ENCODE measurements at places on chromosomes 5 and 9.

DNA sequence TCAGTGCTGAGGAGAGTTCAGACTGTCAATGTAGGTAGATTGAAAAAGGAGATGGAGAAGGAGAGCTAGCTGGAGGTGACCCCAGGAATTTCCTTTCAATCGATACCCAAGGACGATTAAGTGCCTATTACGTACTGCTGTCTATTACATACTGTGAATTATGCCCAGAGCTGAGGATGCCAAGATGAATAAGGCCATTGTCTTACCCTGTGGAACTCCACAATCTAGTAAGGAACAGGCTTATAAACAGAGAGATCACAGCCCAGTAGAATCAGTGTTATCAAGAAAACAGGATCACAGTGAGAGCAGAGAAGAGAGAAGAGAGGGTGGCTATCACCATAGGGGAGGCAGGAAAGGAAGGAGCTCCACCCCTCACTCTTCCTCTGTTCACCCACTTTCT lies 54.1 kb upstream of the PDE8B start:
- DNase-seq = no peak

DNA sequence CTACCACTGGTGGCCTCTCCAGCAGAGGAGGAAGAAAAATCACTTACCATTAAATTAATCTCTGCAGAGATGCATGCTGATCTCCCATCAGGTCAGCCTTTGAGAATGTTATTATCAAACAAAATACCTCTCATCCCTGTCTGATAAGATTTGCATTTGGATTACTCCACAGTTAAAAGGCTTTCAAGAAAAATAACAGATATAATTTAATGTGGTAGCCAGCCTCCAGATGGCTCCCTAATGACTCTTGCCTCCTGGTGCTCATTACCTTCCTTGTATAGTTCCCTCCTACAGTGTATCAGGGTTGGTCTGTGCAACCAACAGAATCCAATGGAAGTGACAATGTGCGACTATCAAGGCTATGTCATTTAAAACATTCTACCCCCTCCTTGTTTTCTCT lies 63.6 kb upstream of the TNPO1 start:
- no peak for DNase-seq

DNA sequence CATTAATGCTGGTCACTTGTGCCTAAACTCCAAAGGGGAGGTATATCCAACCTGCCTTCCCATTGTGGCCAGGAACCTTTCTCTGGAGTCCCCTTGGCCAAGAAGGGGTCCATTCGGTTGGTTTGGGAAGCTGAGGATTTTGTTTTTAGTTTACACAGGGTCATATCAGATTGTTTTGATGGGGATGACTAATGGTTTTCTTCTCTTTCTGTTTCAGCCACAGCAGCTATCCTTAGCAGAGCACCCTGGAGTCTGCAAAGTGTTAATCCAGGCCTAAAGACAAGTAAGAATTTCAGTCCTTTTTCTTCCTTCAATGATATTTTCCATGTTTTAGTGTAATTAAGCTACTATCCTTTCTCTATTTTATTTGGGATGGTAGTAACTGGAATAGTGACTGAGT lies 127.8 kb upstream of the CCDC152 start:
- DNase-seq = no peak

GRCh38 chr5:73485715-73486114 lies 12.5 kb upstream of the BTF3 start:
- DNase-seq = no peak

- DNase-seq = no peak
Observed at GRCh38 chr5:27473307-27474046, 435.1 kb upstream of the CDH9 start.

DNA sequence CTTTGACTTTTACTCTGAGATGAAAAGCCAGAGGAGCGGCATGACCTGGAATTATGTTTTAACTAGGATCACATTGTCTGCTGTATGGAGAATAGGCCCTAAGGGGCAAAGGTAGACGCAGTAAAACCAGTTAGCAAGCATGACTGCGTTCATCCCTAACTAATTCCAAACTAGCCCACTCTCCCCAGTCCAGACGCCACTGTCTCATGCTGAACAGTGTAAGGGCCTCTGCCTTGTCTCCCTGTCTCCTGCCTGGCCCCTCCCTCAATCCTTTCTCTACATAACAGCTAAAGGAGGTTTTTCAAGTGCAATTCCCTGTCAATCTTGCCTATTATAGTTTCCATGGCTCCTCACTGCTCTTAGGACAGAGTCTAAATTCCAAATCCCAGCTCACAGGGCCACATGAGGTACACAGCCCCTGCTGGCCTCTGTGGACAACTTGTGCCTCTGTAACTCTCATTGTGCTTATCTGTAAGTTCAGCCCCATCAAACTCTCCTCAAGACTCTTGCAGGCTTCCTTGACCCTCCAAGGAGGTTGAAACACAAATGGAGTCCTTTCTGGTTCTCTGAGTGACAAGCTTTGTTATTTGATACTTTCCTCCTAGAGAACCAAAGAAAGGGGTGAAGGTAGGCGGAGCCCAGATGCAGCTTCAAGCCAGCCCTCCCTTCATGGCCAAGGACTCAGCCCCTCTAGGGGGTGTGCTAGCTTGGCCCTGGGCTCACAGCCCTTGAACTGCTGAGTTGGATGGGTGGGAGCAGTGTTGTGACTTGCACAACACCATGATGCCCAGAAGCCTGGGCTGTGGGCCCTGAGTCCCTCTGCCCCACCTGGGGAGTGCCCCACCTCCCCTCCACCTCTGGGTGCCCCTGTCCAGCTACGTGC lies 16.0 kb upstream of the SLC22A4 start:
- no peak for DNase-seq

DNA sequence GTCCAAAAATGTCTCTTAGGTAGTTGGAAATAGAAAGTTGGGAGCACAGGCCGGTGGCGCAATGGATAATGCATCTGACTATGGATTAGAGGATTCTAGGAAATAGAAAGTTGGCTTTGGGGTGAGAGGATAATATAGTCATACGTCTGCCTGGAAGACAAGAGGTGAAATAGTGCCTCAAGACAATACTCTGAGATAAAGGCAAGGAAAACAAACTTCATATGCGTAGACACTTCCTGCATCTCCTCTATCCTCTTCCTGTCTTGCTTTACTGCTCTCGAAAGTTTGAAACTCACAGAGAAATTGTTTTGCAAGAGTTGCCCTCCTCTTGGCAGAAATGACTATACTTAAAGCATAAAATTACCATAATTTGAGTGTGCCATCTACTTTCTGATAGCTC lies 153.2 kb upstream of the FBXL7 start:
- no peak for DNase-seq

DNA sequence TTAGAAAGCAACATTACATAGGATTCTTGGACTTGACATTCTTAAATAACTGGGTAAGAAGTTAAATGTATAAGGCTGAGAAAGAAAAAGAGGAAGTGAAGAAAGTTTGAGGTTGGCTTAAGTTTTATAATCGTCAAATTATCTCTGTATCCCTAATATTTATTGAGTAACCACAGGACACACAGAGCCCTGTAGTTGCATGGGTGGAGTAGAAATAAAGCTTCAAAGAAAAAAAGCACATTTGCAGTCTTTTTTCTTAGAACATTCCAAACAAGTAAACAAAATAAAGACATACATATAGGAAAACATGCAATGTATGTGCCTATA lies 137.0 kb downstream of the CCDC192 start:
- DNase-seq = no peak

DNA sequence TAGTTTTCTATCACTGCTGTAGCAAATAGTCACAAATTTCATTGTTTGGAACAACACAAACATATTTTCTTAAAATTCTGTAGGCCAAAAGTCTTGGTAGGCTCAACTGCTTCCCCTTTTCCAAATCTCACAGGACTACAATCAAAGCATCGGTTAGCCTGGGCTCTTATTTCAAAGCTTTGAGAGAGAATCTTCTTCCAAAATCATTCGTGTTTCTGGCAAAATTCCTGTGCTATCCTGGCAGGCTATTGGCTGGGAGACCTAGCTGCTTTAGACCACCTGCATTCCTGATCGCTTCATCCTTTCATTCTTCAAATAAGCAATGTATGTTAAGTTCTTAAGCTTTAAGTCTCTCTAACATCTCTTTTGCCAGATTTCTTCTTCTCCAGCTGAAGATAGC lies 629.8 kb upstream of the CDH18 start:
- DNase-seq = no peak

DNA sequence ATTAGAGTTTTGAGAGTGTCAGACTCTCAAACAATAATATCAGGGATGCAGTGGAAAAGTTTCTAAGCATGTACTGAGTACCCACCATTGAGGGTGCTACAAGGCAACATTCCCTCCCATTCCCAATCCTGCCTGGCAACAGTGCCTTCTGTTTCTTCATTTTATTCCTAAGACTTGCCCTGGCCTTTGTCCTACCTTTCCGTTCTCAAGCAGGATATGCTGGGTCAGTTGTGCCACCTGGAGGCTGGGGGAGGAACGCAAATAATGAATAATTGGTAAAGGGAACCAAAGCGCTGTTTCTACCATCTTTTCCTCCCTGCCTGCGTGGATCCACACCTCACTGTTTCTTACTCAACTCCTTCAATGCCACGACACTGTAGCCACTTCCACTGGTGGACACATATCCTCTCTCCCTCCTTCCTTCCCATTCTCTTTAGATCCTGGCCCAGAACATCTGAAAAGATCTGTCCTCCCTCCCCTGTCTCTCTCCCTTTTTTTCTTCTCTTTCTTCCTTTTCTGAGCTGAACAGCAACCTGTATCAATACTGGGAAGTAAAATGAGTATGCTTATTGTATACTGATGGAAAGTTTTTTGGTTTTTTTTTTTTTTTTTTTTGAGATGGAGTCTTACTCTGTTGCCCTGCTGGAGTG lies 149.5 kb downstream of the C9orf152 start:
- DNase-seq = no peak

GRCh38 chr5:10577371-10578292 lies 13.8 kb downstream of the ANKRD33B start:
- DNase-seq = no peak

GRCh38 chr9:90940280-90940679 lies 138.7 kb downstream of the SYK start:
- DNase-seq = no peak

GRCh38 chr9:110157823-110158664 lies 49.9 kb downstream of the C9orf152 start:
- DNase-seq = no peak

DNA sequence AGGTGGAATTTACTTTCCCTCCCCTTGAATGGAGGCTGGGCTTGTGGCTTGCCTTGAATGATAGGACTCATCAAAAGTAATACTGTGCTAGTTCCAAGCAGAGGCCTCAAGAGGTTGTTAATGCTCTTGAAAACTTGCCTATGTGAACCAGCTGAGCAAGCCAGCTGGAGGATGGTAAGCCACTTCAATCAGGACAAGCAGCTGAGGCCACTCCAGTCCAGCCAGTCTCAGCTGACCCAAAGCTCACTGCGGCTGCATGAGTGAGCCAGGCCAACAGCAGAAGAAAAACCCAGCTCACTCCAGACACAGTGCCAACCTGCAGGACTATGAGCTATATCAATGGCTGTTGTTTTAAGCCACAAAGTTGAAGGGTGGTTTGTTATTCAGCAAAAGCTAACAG lies 182.8 kb downstream of the MCTP1 start:
- no peak for DNase-seq

- no peak for DNase-seq
Observed at GRCh38 chr9:109417054-109417453, 81.1 kb downstream of the PTPN3 start.

DNA sequence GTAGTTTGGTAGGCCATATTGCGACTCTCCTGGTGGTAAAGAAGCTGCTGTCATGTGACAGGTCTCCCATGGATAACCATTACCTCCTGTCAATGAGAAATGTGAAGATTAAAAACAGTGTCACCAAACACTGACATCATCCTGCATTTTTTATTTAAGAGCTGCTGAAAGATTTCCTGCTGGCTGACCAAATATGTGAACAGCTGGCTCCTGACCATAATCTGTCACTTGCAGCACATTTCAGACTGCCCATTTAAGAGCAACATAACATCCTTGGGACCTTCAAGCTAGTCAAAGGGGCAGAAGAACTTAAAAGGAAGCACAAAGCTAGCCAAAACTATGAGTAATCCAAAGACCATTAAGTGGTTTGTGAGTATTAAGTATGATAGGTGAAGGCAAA lies 288.0 kb downstream of the IZUMO3 start:
- DNase-seq = no peak

- DNase-seq = no peak
Observed at GRCh38 chr9:2337131-2337530, 284.5 kb upstream of the VLDLR start.

Data from AG09319 (cell line).